Hypothalamus (tissue), 51 donors: ENCODE measurements at places on chromosomes 7 and 10.

GRCh38 chr7:821688-822087 is 10.6 kb upstream of the SUN1 start:
- no peak for DNase-seq

DNA sequence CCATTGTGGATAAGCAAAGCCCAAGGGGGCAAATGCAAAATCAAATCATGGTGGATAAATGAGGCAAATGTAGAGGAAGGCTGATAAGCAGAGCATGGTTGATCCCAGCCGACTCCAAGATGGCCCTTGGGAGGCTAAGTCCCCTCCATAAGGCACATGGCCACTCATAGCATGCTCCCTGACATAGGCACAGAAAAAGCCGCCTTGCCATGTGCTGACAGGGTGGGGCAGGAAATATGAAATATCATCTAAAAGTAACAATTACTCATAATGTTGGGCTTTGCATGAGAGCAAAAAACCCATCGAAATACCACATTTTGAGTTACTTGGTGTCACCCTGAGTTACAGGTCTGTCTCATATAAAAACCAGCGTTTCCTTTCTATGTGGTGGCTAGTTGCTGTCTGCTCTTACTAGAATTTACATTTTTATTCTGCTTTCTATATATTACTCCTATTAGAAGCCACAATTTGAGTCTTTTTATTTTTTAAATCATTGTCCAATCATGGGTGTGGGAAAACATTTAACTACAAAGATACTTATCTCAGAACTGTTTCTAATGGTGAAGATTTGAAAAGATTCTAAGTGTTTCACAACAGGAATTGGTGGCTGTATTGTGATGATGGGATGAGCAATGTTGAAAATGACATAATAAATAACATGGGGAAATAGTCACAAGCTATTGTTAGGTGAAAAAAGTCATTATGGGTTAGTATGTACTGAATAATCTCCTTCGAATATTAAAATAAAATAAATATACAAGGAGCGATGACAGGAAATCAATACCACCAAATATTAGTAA is 102.7 kb downstream of the CUBN start:
- no peak for DNase-seq

- no peak for DNase-seq
Measured at GRCh38 chr7:95517458-95517857, 31.7 kb downstream of the ASB4 start.

DNA sequence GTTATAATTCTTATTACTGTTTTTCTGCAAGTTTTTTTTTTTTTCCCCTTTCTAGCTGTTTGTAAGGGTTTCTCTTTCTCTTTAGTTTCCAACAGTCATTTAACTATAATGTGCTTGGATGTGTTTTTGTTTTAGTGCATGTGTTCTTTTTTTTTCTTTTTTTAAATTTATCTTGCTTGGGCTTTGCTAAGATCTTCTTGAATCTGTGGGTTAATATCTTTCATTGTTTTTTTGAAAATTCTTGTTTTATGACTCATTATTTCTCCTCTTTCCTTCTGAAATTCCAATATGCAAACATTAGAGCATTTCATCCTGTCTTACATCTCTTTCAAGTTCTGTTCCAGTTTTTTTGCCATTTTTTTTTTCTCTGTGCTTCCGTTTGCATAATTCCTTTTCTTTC is 5.7 kb upstream of the HK1 start:
- DNase-seq = no peak

DNA sequence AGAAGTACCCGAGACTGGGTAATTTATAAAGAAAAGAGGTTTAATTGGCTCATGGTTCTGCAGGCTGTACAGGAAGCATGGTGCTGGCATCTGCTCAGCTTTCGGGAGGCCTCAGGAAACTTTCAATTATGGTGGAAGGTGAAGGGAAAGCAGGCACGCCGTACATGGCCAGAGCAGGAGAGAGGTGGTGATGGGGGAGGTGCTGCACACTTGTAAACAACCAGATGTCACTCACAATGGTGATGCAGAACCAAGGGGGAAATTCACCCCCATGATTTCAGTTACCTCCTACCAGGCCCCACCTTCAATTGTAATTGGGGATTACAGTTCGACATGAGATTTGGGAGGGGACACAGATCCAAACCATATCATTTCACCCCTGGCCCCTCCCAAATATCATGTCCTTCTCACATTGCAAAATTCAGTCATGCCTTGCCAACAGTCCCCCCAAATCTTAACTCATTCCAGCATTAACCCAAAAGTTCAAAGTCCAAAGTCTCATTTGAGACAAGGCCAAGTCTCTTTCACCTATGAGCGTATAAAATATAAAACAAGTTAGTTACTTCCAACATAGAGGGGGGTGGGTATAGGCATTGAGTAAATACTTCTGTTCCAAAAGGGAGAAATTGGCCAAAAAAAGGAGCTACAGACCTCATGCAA is 50.0 kb downstream of the RSBN1L start:
- no peak for DNase-seq

- no peak for DNase-seq
Measured at GRCh38 chr10:6347391-6347951, 144.7 kb downstream of the PFKFB3 start.

DNA sequence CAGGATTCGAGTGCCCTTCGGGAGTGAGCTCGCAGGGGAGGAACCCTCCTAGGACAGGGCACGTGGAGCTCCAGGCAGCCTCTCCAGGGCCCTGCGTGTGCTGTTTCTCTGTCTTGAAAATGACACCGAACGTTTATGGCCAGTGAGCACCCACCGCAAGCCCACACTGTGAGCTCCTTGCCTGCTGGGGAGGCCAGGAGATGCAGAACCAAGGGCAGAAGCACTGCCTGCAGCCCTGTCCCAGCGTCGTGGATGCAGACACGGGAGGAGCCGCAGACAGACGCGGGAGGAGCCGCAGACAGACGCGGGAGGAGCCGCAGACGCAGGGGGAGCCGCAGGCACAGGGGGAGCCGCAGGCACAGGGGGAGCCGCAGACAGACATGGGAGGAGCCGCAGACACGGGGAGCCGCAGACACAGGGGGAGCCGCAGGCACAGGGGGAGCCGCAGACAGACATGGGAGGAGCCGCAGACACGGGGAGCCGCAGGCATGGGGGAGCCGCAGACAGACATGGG is 314.4 kb downstream of the PTPRN2 start:
- no peak for DNase-seq

DNA sequence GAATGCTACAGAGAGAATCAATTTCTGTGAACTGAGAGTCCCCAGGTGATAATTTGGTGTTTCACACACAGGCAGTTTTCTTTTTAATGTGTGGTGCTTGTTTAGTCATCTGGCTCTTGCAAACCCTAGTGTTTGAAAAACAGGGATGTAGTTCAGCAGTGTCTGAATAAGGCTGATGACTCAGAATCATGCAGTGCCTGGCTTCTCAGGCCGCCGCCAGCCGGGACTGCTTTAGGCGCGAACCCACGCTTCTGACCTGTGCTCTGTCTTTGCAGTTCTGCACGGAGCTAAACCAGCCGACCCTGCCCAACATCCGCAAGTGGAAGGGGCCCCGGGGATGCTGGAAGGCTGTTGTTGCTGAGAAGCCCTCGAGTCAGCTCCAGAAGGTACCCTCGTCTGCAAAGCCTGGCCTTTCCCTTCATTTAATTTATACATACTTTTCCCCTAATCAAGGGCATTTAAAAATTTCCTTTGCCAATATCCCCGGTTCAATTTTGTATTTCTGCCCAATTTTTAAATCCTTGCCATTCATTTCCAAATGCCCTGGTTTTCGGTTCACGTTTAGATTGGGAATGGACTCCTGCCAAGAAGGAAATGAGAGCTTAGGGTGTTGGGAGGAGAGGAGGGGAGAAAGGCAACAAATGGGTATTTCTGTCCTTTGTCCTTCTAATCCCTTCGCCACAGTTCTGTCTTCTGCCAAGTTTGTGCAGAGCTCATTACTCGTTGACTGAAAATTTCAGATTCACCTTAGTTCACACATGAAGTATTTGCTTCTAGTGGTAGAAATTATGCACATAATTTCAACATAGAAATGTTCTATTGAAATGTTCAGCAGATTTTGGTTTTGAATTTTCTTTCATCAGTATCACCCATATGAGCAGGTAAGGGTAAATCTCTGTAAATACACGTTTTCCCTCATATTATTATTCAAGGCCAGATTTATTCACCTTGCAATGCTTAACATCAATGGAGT is 108.5 kb upstream of the ANLN start:
- DNase-seq = peak; percentile 24

DNA sequence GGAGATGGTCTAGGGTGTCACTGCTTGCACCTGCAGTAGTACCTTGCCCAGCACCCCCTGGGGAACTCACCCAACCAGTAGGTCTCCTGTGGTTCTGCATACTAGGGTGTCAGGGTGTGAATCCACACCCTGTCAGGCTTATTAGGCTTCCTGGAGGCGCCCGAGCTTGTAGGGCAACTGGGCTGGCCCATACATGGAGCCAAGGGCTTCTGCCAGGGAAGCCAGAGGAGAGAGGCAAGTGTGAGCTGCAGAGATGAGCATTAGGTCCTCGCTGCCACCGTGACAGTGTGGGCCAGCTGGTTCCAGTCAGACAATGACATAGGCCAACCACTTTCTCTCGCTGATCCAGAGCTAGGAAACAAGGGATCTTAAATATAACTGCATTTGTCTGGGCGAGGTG is 11.2 kb downstream of the MXI1 start:
- no peak for DNase-seq

DNA sequence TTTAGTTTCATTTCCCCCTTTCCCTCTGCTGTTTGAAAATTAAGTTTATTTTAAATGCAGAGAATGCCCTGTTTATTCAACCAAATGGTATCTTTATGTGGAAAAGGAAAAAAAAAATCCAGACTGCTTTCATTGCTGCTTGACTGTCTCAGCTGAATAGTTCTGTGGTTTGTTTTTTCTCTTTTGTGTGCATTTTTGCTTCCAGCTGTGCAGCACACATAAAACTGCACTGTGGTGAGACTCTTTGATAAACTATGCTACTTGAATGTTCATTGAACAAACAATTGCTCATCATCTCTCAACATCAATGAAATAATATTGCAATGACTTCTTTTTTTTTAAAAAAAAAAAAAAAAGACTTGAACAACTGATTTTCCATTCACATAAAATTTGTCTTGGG is 78.6 kb upstream of the GLI3 start:
- DNase-seq = no peak

GRCh38 chr7:102170393-102170970 is 116.2 kb upstream of the SH2B2 start:
- DNase-seq = no peak

DNA sequence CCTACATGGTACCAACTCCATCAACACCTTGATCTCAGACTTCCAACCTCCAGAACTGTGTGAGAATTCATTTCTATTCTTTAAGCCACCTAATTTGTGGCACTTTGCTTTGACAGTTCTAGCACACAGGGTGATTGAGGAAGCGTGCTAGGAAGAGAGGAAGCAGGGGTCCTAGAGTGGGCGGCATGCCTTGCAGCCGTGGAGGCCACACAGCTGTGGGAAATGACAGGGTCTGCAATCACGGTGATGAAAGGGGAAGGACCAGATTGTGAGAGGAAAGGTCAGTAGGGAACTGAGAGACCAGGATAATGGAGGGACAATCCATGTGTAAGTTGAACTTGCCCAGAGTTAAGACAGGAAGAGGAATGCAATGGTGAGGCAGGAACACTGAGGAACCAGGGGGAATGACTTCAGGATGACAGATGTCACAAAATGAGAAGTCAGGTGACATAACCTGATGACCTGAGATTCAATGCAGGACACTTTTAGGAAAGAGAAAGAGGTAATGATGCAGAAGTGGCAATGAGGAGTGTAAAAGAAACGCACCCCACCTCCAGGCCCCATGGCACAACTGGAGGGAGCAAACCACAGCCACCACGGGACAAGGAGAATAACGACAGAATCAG is 87.3 kb upstream of the PIK3CG start:
- no peak for DNase-seq

GRCh38 chr10:33600381-33600780 is 265.9 kb upstream of the NRP1 start:
- no peak for DNase-seq

- DNase-seq = peak; percentile 37
Measured at GRCh38 chr10:75396631-75397495, 4.7 kb downstream of the ZNF503 start.

DNA sequence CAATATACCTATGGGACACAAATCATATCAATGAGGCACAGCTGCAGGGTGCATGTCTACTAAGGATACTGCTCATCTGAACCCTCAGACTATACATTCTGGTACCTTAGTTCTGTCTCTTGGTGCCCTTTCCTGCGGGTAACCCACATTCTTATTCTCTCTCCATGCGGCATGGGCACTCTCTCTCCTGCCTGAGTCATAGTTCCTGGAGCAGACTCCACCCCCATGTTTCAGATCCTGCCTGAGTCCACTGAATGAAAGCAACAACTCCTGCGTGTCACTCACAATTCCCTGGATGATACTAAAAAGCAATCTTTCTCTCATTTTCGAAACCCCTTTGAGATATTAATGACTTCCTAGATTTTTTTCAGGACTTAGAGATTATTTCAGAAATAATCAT is 653.1 kb upstream of the C7orf33 start:
- no peak for DNase-seq

DNA sequence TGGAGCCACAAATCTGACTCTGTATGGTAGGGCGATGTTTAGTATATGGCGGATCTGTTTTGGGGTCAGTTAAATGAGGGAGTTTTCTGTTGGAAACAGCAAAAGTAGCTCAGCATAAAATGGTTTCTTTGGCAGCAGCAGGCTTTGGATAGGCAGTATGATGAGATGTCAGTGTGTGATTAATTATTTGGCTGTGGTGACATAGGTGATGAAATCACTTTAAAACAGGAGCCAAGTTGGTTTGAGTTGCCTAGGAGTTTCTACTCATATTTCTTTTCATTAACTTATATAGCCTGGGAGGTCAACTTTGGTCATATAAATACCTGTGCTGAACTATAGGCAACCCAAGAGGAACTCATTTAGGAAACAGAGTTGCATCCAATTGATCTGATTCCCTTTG is 291.2 kb downstream of the LRMDA start:
- DNase-seq = no peak

DNA sequence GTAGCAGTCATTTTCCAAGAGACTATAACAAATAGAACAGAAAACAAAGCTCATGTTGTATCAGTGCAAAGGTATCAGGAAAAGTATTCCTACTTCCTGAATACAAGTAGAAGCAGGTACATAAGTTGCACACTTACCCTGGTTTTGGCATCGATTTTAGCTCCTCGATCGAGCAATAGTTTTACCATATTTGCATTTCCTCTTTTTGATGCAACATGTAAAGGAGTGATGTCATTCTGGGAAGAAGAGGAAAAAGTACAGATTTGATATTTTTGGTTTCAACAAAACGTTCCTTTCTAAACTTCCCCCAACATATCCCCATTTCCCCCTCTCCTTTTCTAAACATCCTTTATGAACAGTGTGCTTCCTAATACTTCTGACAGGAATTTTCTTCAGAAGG is 155.1 kb downstream of the ANK3 start:
- DNase-seq = no peak
